ENCODE measurements at places on chromosomes 3 and 15.
A peak's percentile ranks its signal among the peaks of the same experiment; 100 is the strongest.

DNA sequence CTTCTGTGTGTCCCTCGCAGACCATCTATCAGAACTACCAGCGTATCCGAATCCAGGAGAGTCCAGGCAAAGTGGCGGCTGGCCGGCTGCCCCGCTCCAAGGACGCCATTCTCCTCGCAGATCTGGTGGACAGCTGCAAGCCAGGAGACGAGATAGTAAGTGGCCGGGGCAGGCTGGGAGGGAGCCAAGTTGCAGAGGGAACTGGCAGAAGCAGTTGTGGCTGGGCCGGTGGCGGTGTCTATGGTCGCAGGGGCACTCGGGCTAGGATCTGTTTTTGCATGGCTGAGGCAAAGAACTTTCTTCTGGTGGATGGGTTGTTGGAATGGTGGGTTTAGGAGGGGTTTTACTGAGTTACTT is 10.1 kb downstream of the MCM2 start:
- DNase-seq, result no peak

GRCh38 chr3:5035692-5036391 is 56.6 kb downstream of the BHLHE40 start:
- no peak for DNase-seq

- DNase-seq, result no peak
Observed at GRCh38 chr3:2523281-2523836, 424.7 kb downstream of the CNTN4 start.

DNA sequence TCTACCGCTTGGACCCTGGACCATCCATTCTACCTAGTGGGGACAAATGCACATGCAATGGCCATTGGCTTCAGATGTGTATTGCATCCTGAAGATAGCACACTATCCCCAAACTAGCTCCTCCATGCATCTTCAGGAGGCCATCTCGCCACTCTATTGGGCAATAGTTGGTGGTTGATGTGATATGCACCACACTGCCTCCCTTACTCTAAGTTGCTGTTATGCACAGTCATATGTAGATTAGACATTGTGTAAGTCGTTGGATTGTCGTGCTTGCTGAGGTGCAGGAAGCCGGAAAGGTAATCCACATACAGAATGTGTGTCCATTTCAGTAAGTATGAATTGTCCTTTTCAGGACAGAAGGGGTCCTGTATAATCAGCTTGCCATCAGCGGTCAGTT is 26.7 kb upstream of the PLA2G4D start:
- no peak for DNase-seq

- no peak for DNase-seq
Observed at GRCh38 chr3:73787620-73788019, 162.9 kb upstream of the PDZRN3 start.

- no peak for DNase-seq
Observed at GRCh38 chr3:129051871-129052340, 8.7 kb upstream of the GP9 start.

DNA sequence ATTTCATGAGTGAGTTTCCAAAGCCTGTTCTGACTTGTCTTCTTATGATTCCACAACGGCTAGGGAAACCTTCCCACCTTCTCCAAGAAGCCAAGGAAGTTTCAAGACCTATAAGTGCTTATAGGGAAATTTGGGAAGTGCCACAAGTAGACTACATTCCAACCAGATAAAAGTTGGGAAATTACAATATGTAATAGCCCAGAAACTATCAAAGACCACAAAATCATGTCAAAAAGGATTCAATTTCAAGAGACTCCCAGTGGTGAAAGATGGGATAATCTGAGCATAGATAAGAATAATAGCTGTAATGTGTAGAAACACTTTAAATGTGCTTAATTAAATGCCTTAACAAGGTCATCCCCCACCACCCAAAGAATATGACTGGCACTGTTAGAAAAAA is 169.2 kb upstream of the SLC2A2 start:
- DNase-seq, result no peak

- no peak for DNase-seq
Observed at GRCh38 chr15:81111510-81112470, 22.3 kb upstream of the CFAP161 start.

DNA sequence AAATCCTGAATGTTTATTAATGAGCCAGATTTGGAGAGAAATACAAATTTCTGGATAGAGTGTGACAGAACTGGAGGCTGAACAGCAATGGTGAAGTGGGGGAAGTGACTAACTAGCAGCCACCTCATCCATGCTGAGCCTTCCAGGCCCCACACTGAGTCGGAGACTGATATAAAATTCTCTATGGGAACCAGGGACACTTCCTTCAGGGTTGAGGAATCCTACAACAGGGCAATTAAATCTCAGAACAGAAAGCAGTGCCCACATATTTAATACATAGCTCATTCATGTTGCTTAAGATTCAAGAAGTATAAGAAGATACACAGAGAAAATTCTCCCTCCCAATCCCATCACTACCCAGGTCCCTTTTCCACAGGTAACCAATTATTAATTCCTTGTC is 49.3 kb downstream of the HACD2 start:
- peak; percentile 49 for DNase-seq

- no peak for DNase-seq
Observed at GRCh38 chr3:180962530-180962929, 27.0 kb downstream of the DNAJC19 start.

- no peak for DNase-seq
Observed at GRCh38 chr15:63979262-63979793, 67.0 kb downstream of the DAPK2 start.

- DNase-seq, result no peak
Observed at GRCh38 chr3:22453906-22454535, 703.0 kb upstream of the ZNF385D start.

GRCh38 chr3:33426068-33426467 is 14.1 kb downstream of the UBP1 start:
- no peak for DNase-seq

- peak; percentile 79 for DNase-seq
Observed at GRCh38 chr15:39232512-39232911, 348.4 kb upstream of the THBS1 start.

GRCh38 chr3:54188176-54188791 is 65.9 kb downstream of the CACNA2D3 start:
- peak; percentile 8 for DNase-seq

DNA sequence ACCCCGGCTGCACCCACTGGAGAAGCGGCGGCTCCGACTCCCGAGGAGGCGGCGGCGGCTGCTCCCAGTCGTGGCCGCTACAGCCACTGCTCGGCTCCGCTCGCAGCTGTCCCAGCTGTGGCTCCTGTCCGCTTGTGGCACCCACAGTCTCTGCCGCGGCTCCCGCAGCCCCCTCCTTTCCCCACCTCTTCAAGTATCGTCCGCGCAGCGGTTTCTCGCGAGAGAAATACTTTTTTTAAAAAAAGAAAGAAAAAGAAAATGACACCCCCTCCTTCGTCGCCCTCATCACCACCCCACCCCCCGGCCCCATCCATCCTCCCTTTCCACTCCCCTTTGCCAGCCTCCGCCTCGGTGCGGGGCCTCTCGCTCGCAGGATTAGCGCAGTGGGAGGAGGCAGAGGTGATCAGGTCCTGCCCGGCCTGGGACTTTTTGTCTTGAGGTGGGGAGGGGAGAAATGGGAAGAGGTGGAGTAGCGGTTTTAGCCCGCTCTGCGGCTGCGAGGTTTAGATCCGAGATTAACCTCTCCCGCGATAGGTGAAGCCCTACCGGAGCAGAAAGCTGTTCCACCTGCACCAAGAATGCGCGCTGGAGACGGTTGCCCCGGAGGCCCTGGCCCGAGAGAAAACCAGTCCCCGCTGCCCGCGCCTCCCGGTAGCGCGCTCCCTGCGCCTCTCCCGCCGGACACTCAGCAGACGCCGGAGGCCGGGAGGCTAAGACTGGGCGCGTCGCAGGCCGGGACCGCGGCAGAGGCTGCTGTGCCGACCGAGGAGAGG is at the start of gene FBN1:
Gene FBN1 (minus strand): TSS at position 152 of the 773 bp plus-strand sequence. CDS start 940 bp downstream, outside the sequence.
- no peak for DNase-seq

DNA sequence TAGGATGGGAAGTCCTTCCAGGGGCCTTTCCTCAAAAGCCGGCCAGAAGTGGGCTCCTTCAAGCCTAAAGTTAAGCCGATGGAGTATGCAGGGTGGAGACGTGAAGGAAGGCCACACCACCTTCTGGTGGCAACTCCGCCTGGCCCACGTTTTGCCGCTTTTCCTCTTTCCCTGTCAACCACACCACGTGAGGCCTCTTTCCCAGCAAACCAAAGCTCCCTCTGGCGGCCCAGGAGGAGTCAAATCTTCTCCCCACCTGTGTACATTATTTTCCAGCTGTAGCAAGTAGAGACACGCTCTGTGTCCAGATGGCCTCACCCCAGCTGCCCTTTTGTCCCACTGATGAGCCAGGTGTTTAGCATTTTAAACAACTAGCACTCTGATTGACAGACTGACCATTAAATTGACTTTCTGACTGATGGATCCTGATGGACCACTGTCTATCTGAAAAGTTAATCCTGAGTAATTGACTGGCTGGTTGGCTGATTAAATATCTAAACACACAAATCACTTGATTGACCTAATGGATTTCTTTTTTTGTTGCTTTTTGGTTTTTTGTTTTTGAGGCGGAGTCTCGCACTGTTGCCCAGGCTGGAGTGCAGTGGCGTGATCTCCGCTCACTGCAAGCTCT is 59.6 kb upstream of the ZBTB38 start:
- DNase-seq, result no peak

GRCh38 chr3:114484919-114485318 is 191.1 kb downstream of the TIGIT start:
- no peak for DNase-seq

- no peak for DNase-seq
Observed at GRCh38 chr3:158165730-158166129, 55.8 kb downstream of the RSRC1 start.

DNA sequence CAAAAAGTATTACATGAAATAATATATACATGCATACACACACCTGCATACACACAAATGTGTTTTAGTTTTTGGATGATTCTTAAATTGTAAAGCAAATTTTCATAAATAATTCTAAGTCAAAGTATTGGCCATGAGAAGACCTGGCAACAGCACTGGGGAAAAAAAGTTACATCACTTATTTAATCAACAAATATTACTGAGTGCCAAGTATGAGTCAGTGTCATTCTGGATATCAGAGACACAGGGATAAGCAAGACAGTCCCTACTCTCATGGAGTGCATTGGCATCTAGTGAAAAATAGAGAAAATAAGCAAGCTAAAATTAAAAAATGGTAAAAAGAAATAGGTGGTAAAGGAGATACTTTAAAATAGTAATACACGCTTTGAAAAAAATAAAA is 29.4 kb upstream of the GUCA1C start:
- no peak for DNase-seq

GRCh38 chr3:178690571-178690970 is 154.3 kb downstream of the KCNMB2 start:
- no peak for DNase-seq

GRCh38 chr3:64176461-64176996 is 48.7 kb downstream of the PRICKLE2 start:
- DNase-seq, result peak; percentile 64

GRCh38 chr3:114892131-114892879 is 254.8 kb downstream of the ZBTB20 start:
- DNase-seq, result no peak

GRCh38 chr15:56245871-56246814 is 2.5 kb upstream of the RFX7 start:
- DNase-seq, result peak; percentile 72

DNA sequence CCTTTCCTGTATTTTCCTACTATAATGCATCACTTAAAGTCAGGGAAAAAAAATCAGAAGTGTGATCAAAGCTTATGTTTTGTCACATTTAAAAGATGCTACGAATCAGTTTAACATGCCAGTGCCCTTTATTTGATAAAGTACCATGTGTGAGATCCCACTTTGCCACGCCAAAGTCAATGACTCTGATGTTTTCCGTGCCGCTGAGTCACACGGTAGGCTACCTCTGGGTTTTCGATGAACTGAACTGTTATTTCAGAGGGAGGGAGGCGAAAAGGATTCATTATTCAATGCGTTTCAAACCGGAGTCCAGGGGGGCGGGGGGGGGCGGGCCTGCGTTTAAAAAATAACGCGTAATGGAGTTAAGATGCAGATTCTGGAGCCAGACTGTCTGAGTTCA is 203.0 kb downstream of the ABHD5 start:
- no peak for DNase-seq

- no peak for DNase-seq
Observed at GRCh38 chr3:72597756-72598195, 250.5 kb downstream of the SHQ1 start.

- DNase-seq, result no peak
Observed at GRCh38 chr3:78917536-78917935, 850.3 kb downstream of the ROBO1 start.

GRCh38 chr3:115806501-115806900 is 183.2 kb downstream of the GAP43 start:
- no peak for DNase-seq

DNA sequence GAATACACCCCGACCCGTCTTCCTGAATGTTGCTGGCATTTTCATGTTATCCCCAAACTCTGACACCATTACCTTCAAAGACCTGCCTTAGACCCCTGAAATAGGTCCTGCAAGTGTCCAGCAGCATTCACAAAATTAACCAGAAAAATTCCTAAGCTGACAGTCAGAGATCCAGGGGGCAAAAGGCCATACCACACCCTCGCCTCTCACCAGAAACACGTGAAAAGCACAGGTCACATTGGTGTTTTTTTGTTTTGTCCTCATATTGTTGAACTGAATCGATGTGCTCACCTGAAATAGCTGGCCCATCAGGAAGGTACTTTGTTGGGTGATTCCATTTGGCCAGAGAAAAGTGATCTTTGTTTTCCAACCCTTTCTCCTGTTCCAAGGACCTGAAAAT is 113.1 kb upstream of the HES1 start:
- DNase-seq, result no peak

GRCh38 chr3:53694666-53695323 is 151.4 kb downstream of the CHDH start:
- DNase-seq, result no peak

DNA sequence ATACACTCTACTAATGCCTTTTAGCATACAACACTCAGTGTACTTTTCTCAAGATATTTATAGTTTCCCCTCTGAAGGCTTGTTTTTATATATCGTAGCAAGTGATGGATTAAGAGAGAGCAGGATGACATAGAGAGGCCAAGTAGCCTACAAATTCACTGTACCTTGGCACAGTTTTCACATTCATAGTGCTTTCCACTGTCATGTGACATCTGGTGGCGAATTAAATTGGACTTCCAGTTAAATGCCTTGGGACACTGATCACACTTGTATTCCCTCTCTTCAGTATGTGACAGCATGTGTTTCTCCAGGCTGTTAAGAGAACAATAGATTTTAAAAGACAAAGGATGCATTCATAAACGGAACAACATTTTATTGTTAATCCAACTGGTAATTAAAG is 541.1 kb downstream of the MECOM start:
- no peak for DNase-seq

All from HS-5 (cell line).